ENCODE measurements at places on chromosomes 16 and 17.

DNA sequence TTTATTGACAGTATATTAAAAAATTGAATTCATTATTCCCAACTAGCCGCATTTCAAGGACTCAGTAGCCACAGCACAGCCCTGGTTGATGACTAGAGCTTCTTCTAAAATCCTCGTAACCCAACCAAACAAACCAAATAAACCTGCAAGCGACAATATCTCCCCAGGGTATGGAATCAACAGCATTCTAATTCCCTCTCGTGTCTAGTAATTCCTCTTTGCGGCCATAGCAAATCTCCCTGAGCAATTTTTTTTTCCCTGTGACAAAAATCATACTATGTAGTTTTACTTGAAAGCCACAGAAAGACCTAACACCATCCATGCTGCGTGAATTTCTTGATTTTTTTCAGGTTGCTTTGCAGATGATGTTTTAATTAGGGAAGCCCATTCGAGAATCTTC is 143.4 kb upstream of the MYOCD start:
- DNase-seq: no peak

- no peak for DNase-seq
These were observed 13.2 kb downstream of the PRKCB start for GRCh38 chr16:23848958-23849357.

GRCh38 chr17:7714721-7715594 is 2.6 kb upstream of the DNAH2 start:
- DNase-seq: no peak

DNA sequence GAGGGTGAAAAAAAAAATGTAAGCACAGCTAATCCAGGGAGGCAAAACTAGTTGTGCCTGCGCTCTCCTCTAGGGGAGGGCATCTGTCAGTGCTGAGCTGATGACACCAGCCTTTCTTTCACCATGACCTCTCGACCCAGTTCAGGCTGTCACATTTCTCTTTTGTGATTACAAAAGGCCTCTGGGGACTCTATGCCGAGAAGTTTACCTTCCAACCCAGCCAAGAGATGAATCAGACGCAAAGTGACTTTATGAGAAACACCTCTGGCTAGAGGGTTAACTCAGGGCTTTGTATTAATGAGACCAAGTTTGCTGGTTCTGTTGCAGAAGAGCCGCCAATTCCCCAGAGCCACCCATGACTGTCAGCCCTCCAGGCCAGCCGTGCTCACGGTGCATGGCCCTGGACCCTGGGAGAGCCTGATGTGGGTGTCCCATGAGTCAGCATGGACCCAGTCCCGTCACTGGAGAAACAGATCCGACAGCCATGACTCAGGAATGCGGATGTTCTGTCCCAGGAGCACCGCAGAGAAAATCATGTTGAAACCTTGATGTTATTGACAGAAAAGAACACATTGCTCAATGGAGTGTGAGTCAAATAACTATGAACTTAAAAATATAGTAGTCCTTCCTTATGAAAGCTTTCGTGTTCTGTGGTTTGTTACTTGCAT is 437.2 kb downstream of the HS3ST3B1 start:
- DNase-seq: no peak

- no peak for DNase-seq
These were observed 693 bp upstream of the HOXB4 start for GRCh38 chr17:48578616-48579470.

GRCh38 chr16:86303787-86304678 is 206.3 kb upstream of the FOXF1 start:
- DNase-seq: no peak

DNA sequence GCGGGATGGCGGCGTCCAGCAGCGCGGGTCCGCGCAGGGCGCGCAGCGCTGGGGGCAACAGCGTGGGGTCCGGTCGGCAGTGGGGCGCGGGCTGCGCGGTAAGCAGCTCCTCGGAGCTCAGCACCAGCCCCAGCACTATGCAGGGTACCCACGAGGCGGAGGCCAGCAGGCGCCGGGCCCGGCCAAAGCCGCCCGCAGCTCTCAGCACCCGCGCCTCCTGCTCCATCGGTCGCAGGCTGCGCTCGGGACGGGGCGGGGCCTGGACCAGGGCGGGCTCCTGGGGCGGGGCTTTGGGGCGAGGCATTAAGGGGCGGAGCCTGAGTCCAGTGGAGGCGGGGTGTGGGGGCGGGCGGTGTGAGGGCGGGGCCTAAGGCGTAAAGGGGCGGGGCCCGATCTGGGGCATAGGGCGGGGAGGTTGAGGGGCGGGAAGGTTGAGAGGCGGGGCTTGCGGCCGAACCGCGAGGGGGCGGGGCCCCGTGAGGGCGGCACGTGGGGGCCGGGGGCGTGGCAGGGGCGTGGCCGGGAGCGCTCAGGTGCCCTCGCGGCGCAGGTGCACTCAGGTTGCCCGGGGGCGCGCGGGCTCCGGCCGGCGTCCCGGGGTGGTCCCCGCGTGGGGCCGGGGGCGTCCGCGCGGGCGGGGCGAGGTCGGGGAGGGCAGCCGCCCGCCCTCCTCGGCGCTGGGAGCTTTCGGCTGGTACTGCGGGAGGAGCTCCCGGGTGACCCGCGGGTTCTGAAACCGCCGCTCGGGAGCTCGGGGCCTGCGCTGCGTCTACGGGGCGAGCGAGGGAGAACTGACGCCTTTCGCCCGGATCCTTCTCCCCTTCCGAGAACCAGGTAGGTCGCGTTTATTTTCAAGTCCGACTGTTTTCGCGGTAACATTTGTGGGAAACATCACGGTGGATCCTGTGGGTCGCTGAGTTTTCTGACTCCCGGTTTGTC is 1.4 kb upstream of the SLC22A31 start:
- no peak for DNase-seq

GRCh38 chr16:4664538-4665418 is 28.6 kb upstream of the NUDT16L1 start:
- DNase-seq: no peak

- no peak for DNase-seq
These were observed 41.1 kb upstream of the IL34 start for GRCh38 chr16:70605283-70605657.

Data from cortex of kidney (tissue), 1 donor.